ENCODE measurements at places on chromosomes 4 and X.

DNA sequence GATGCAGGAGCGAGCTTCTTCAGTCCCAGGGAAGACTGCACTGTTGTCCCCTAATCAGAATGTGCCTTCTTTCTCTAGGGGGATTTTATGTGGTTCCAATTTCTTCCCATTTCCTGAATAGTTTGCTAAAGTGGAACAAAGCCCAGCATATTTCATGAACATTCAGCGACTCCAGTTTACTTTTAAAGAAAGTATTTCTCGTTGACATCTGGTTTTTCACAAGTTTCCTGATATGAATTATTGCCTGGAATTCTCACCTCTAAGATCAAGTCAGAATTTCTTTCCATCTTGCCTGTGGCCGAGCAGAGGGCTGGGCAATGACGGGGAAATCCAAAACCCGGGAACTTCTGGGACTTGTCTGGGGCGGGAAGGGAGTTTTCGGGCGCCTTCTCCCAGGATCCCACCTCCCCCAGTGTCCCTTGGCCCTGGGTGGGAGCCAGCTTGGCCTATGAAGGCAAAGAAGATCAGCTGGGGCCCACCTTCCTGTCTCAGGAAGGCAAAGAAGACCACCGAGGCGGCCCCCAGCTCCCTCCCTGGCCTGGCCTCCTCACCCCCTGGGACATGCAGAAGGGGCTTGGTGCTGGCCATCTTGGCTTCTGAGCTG lies 15.4 kb downstream of the SORCS2 start:
- DNase-seq = no peak

DNA sequence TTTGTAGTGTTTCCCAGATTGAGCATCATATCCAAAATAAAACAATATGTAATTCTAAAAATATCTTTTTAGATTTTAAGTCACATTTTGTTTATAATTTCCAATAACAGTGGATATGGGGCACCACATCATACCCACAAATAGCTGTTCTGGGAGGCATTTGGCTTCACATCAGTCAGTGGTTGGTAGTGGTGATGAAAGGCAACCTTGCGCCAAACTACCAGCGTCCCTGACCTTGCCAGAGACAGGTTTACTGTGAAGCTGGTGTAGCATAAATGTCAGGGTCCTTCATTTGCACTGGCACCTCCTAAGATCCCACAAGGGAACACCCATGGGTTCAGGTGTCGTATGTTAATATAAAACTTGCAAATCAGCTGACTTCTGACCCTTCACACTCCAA lies 222.2 kb downstream of the DCTD start:
- no peak for DNase-seq

DNA sequence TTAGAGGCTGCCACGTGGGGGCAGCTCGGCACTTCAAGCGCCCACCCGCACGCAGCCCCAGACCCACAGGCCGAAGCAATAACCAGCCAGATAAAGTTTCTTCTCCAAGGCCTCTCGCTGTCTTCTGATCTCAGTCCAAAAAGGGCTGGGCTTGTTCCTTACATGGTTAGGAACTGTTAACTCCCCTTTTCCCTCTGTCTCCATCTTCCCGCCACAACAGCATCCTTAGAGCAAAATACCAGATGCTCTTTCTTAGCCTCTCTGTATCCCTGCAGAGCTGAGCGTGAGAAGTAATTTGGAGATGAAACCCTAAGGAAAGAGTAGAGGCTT lies 23.4 kb upstream of the KIAA1210 start:
- no peak for DNase-seq

DNA sequence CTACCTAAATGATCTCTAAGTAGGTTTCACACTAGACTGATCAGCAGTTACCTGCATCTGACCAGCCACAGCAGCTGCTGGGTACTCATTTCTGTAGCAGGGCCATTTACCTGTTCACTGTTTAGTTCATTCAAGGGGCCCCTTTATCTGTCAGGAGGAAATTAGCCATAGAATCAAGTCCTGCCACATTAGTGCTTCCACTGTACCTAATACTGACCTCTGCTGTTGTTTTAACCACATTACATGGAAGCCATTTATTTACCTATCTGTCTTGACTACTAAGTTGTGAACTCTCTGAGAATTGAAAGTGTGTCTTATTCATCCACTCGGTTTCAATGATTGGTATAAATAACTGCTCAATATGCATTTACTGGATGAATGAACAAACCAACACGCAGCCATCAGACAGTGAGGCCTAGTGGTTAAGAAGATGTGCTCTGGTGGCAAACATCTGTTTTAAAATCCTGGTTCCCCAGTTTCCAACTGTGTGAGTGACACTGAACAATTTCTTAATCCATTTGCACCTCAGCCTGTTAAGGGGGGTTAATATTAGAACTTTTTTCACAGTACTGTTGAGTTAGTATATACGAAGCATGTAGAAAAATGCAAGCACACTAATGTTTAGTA lies 30.0 kb upstream of the ANXA5 start:
- peak; percentile 11 for DNase-seq

DNA sequence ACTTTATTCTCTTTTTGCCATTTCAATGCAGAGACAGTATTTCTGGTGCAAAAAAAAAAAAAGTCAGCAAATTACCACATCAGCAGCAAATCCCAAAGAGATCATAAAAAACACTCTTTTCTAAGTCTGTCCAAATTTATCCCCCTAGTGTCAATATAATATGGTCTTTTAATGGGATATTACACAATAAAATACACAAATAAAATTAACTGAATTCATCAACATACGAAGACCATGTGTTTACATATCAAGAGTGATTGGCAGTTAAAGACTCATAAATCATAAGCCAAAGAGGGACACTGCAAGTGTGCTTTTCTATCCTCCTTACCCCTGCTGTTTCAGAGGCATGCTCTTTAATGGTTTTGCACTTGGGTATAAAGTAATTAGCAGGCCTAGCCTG lies 340.2 kb upstream of the DKK2 start:
- DNase-seq = no peak

- no peak for DNase-seq
These were observed 61.0 kb downstream of the ANXA3 start for GRCh38 chr4:78612398-78613178.

DNA sequence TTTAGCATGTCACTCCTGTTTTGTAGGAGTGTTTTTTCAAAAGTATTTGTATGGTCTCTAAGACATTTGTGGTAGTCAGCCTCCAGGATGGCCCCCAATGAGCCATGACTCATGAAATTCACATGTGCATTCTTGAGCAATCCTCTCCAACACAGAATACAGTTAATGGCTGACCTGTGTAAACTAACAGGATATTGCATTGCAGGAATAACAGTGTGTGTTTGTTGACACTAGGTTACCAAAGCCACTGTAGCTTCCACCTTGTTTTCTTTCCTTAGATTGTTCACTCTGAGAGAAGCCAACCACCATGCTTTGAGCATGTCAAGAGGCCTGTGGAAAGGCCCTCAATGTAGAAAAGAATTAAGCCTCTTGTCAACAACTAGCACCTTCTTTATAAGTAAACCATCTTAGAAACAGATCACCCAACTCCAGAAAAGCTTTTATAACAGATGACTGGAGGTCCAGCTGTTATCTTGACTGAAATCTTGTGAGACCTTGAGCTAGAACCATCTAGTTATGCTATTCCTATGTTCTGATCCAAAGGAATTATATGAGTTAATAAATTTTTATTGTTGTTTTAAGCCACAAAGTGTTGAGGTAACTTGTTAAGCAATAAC lies 28.5 kb downstream of the TBCK start:
- DNase-seq = peak; percentile 35

- no peak for DNase-seq
These were observed 1212.2 kb upstream of the TENM3 start for GRCh38 chr4:181030961-181031360.

DNA sequence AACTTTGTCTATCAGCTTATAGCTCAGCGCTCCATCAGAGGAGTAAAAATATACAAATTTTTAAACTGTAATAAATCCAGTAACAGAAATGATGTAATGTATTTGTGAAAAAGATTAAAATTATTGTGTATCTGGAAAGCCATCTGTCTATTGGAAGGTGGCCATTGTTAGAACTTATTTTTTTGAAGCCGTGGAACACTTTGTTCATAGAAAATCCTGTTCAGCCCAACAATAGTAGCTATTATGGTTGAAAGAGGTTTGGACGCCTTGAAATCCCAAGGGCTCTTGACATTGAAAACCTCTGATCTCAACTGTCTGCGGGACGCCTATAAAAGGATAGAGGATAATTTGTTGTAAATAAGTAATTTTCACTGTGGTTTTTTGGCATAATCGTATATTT lies 98.3 kb downstream of the RAPGEF2 start:
- DNase-seq = no peak

Measured in endothelial cell (in vitro differentiated cells).